ENCODE measurements at places on chromosomes 6 and 20.

DNA sequence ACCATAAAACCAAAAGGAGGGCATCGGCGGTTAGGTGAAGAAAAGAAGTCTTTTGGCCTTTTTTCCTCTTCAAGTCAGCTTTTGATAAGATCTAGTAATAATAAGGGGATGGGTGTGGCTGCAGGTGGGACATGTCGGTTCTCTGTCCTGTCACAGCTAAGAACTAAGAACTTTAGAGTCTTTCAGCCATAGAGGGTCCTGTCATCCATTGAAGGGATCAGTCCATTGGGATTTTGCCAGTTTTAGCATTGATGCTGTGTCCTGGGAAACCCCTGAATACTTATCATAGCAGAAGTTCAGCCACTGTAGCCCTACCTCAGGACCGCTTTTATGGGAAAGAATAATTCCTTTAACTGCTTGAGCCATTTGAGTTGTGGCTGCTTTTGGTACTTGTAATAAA is 18.2 kb upstream of the SCP2D1 start:
- DNase-seq = no peak

- DNase-seq = no peak
Observed at GRCh38 chr6:42777126-42777822, 4.6 kb upstream of the BICRAL start.

- DNase-seq = peak; percentile 18
Observed at GRCh38 chr20:10511509-10512251, 76.6 kb downstream of the SLX4IP start.

GRCh38 chr6:7468382-7469081 is 72.9 kb upstream of the DSP start:
- no peak for DNase-seq

DNA sequence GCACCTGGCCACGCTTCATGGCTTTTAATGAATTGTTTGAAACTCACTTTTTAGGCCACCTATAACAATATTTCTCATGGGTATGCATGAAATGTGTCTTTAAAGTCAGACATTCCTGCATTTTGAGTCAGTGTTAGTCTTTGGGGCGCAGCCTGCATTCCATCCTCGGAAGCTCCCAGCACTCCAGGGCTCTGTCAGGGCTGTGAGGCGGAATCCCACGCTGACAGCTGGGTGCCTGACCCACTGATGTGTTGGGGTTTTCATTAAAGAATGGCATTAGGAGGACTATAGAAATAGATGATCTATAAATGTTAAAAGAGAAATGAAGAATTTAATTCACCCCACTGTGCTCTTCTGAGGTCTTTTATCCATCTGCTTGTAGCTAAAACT is 16.2 kb upstream of the CLDN20 start:
- DNase-seq = no peak

GRCh38 chr6:134706153-134706552 is 243.7 kb downstream of the ALDH8A1 start:
- no peak for DNase-seq

GRCh38 chr6:146071781-146072180 is 42.9 kb downstream of the GRM1 start:
- DNase-seq = no peak

DNA sequence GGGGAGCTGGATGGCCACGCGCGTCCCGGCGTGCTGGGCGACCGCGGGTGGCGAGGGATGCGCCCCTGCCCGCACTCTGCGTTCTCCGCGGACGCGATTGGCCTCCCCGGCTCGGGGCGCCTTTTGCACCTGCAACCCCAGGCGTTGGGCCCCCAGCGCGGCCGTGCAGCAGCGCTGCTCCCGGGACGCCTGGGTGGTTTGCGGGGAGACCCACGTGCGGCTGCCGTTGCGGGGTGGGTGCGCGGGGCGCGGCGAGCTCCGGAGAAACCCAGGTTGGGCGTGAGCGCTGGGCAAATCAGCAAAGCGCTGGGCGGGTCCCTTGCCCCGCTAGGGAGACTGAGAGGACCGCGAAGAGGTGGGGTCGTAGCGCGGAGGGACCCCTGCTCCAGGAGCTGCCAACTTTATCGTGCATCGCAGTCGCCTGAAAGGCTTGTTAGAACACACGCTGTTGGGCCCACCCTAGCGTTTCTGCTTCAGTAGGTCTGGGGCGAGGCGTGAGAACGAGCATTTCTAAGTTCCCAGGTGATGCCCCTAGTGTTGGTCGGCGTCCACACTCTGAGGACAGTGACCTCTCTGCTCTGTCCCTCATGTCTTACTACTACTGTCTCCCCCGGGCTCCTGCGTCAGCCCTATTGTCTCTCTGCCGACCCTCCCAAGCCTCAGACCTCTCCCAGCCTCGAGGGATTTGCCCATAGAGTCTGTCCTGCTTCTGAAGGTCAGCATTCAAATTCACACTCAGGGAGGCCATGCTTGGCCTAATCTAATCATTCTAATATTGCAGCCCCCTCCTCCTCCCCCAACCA is 538 bp upstream of the ZFP64 start:
- DNase-seq = peak; percentile 26

- DNase-seq = peak; percentile 60
Observed at GRCh38 chr20:62900052-62900691, 26.1 kb downstream of the DIDO1 start.

- no peak for DNase-seq
Observed at GRCh38 chr6:32967151-32968091, 973 bp upstream of the BRD2 start.

- DNase-seq = no peak
Observed at GRCh38 chr20:53085720-53086119, 113.6 kb downstream of the TSHZ2 start.

DNA sequence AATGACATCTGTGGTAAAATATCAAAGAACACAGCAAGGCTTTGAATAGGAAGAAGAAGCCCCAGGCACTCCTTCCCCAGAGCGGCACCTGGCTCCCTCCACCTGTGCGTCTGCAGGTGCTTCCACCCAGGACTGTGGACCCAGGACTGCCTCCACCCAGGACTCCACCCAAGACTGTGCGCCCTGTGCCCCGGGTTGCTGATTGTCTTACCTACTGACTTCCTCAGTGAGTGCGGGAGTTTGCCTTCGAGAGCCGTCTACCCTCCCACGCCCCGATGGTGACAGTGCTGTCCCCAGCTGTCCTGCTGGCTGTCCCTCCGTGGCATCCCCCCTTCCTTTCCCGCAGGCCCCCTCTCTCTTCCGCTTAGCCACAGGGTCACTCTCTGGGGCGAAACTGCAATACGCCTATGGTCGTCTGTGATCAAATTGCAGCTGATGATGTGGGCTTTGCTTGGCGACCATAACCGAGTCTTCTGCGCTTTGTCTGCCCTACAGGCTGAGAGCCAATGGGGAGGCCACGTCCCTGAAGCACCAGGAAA is 52.1 kb downstream of the IRF4 start:
- DNase-seq = no peak

DNA sequence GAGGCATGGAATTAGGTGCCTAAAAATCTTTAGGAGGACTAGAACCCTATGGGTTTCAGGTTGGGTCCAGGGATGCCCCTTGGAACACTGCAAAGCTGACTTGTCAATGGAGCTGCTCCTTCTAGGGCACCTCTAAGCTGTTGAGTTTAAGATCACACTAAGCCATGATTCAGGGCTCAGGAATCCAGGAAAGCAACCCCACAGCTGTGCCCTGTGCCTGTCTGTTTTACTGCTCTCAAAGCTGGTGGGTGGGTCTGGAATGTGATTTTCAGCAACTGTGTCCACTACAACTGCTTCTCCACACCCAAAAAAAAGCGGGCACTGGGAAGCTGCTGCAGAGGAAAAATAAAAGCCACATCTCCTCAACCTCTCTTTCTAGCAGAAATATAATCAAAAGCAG is 310.4 kb upstream of the MOCS1 start:
- DNase-seq = no peak

DNA sequence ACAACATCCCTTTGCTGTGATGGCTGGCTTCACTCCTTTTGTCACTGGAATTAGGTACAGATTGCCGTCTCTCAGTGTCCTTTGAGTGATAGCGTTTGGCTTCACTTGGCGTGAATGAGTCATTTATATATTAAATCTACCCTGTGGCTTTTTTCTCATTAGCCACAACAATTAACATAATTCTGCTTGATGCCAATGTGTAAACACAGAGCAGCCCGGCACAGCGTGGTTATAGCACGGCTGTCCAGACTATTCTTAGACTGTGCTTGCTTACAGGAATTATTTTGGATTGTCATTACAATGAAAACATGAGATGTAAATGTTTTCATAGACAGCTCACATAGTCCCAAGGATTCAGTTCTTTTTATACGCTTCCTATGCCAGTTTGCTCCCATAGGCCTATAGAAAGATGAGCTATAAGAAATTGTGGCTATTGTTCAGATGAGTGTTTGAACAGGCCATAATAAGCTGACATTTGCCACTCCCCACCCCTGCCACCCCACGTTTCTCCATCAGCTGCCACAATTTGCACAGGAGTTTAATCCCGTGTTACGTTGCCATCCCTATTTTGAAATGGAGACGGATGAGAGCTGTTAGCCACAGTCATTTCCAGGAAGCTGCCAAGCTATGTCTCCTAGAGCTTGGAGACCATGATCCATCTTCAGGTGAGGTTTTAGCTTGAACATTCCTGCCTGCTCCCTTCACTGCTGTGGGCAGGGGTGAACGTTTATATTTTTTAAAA is 65.9 kb downstream of the PPP1R14C start:
- DNase-seq = no peak

DNA sequence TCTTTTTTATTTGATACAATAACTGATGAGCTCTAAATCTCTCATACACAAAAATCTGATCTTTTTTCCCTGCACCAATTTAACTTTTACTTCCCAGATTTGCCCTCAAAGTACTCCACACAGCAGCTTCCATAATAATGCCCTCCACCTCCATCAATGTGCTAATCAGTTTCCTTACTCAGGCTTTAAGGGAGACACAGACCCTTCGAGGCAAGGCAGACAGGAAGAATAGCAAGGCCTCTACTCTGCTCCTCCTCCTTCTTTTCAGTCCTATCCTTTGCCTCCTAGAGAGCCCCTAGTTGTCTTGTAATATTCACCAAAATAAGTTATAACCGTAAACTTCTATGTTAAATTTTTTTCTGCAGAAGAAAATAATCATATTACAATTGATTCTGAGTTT is 444.9 kb upstream of the RNF217 start:
- DNase-seq = no peak

GRCh38 chr20:4870906-4871305 is 130.4 kb downstream of the SLC23A2 start:
- DNase-seq = no peak

DNA sequence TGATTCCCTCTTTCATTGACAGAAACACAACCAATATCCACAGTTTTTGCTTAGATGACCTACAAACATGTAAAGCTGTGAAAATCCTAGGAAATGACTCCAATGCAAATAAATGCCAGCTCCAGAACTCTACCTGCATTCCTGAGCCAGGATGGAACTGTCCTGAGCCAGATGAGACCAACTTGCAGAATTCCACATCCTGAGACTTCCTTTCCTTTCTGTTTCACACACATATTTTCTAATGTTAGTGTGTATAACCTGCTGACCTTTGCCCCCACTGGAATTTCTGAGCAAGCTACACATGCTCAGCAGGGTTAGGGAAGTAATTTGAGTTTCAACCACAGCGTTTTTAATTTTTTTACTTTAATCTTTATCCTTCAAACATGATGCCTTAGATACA is 69.6 kb upstream of the ADGRF1 start:
- no peak for DNase-seq

DNA sequence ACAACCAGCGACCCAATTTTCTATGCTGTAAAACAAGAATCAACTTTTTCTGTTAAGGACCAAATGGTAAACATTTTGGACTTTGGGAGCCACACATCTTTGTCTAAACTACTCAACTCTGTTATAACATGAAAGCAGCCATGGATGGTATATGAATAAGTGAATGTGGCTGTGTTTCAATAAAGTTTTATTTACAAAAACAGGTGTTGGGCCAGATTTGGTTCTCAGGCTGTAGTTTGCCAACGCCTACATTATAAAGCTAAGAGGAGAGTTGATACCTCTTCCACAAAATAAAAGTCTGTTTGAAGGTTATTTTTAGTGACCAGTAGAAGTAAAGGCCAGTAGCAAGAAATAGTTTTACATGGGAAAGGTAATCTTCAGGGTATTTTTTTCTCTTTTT is 60.4 kb upstream of the SDHAF4 start:
- no peak for DNase-seq

- DNase-seq = no peak
Observed at GRCh38 chr20:8608470-8608869, 460.4 kb upstream of the PLCB4 start.

GRCh38 chr6:114998492-114998891 is 655.7 kb upstream of the HS3ST5 start:
- no peak for DNase-seq

DNA sequence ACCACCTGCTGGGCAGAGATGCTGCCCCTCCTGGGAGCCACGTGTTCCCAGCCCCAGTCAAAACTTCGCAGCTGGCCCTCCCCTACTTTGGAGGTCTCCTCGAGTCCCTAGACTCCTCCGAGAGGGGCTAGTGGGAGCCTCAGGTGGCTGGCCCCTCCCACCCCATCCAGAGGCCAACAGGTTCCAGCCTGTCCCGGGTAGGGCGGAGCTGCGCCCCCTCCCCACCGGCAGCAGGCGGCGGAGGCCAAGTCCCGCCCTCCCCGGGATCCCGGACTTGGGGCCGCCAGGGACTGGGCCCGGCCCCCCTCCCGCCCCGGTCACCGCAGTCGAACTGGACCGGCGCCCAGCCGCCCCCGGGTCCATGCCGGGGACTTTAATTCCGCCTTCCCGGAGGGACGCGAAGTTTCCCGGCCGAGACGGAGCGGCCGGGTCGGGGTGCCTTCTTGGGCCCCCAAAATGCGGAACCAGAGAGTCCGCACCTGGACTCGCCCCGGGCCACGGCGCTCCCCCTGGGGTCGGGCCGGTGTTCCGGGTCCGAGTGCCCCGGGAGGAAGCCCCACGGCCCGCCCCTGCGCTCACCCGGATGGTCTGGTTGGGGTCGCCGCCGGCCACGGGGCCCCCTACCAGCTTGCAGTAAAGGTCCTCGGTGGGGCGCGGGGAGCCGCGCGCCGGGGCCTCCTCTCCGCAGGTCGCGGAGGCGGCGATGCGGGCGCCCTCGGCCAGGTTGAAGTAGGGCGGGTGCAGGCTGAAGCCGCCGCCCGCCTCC is 559 bp downstream of the LAMA5 start:
- DNase-seq = no peak

GRCh38 chr20:17304774-17305173 is 77.9 kb downstream of the PCSK2 start:
- DNase-seq = no peak

- no peak for DNase-seq
Observed at GRCh38 chr6:166569206-166569605, 17.3 kb downstream of the RAMACL start.

GRCh38 chr6:32968093-32968866 is at the start of gene BRD2:
Gene BRD2 (plus strand): TSS chr6:32968594. CDS start chr6:32972899, 4,305 bp downstream.
- peak; percentile 92 for DNase-seq

- no peak for DNase-seq
Observed at GRCh38 chr6:26268659-26269402, 96.2 kb upstream of the BTN3A2 start.
